ENCODE measurements at places on chromosomes 7 and 10.

- no peak for DNase-seq
These were observed 43.3 kb upstream of the ADGRA1 start for GRCh38 chr10:133044401-133044811.

DNA sequence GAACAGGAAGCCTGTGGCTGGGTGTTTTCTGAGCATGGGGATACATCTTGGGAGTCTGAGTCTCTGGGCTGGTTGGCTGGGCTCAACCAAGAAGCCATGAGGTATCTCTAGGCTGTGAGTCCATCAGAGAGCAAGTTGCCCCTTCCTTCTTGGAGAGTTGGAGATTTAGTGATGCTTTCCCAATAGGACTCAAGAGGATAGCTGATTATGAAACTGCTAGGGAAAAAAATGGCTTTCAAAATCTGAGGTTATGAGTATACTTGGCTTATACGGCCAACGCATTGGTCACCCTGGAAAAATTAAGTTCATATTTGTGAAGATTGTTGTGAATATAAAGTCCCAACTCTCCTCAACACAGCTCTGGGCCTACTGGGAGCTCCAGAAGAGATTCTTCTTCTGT is 162.7 kb upstream of the KMT2E start:
- DNase-seq: no peak

GRCh38 chr10:103688491-103688890 is 166.9 kb downstream of the SH3PXD2A start:
- no peak for DNase-seq

DNA sequence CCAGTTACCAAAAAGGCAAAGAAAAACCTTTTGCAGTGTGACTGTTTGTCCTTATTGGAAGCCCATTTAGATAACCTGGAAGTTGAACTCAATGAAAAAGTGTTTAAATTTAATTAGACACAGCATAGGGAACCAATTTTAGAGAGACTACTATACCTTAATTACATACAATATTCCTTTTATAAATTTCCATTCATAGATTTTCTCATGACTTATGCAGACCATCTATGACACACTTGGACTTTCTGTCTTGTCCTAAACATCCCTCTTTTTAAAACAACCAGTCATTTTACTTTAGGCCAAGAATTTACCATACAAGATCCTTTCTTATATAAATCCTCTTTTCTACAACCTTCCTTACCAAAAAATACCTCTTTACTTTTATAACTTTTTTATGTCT is 61.6 kb downstream of the MTURN start:
- no peak for DNase-seq

- DNase-seq: no peak
These were observed 42.7 kb downstream of the PAXIP1 start for GRCh38 chr7:154960063-154960790.

DNA sequence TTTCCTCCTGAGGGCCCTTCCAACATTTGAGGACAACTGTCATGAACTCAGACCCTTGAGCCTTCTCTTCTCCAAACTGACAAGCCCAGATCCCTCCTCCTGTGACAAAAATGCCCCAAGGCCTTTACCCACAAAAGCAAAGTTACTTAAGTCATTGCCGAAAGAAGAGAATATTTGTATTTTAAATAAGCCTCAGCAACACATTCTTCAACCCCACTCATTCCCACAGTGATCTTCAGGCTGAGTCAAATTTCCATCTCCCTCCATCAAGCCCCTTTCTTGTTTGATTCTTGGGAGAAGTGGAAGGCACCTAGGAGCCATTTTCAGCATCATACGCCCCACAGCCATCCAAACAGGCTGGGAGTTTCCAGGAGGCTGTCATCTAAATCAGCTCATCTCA is 150.8 kb upstream of the PDE1C start:
- no peak for DNase-seq

- DNase-seq: peak; percentile 39
These were observed 16.1 kb downstream of the OGDH start for GRCh38 chr7:44622342-44623151.

GRCh38 chr10:70809726-70810125 is 6.0 kb upstream of the SGPL1 start:
- no peak for DNase-seq

- no peak for DNase-seq
These were observed 27.0 kb downstream of the RAPGEF5 start for GRCh38 chr7:22329816-22330524.

GRCh38 chr7:99876491-99876890 is 342 bp downstream of the OR2AE1 start:
- no peak for DNase-seq

GRCh38 chr7:109246330-109247077 is 676.8 kb downstream of the DNAJB9 start:
- DNase-seq: no peak

DNA sequence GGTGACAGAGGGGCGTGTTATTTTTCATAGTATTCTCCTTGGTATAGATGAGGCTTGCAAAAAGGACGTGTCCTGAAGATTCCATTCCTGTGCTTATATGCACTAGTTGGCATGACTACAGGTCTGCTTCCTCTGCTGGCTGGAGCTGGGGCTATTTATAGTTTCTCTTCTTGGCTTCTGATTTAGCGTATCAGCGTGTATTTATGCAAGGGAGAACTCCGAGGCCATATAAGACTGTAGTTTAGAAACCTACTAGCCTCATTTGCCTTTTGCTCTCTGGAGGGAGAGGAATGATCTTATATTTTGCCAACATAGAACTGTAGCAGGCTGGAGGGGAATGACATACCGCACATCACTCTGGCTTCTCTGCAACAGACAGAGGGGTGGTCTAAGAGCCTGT is 39.7 kb downstream of the CACNB2 start:
- DNase-seq: no peak

DNA sequence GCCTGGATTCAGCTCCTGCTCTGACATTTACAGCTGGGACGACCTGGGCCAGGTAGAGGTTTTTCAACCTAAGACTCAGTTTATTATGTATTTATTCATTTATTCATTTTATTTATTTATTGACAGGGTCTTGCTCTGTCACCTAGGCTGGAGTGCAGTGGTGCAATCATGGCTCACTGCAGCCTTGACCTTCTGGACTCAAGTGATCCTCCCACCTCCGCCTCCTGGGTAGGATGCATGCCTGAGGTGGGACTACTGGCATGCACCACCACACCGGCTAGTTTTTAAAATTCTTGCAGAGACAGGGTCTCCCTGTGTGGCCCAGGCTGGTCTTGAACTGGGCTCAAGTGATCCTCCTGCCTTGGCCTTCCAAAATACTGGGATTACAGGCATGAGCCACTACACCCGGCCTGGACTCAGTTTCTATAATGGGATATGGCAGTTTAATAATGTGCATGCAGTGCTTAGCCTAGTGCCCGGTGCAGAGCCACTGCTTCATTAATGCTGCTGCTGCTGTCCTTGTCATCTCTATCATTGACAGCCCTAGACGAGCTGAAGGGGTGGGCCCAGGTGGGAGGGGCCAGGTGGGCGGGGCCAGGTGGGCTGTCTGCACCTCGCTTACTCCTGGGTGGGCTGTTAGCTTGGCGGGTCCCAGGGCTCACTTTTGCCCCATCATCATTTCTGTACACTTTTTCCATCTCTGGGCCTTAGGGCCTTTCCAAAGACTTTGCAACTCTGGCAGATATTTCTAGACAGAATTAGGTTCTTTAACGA is 92.6 kb downstream of the LHPP start:
- no peak for DNase-seq

- DNase-seq: no peak
These were observed 212.9 kb downstream of the TCF7L2 start for GRCh38 chr10:113162960-113163359.

DNA sequence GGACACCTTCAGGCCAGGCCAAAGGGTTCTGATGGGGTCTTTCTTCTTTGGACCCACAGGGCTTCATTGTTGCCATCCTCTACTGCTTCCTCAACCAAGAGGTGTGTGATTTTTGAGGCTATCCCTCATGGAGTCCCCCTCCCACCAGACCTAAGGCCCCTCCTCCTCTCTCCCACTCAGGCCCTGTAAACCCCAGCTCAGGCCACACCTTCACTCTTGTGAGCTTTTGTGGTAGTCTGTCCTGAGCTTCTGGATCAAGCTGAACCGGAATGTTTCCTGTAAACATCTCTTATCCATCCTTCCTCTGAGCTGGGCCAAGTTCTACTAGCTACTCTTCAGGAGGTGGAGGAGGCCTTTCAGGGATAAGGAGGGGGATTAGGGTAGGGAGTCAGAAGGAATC is 13.5 kb downstream of the GHRHR start:
- no peak for DNase-seq

DNA sequence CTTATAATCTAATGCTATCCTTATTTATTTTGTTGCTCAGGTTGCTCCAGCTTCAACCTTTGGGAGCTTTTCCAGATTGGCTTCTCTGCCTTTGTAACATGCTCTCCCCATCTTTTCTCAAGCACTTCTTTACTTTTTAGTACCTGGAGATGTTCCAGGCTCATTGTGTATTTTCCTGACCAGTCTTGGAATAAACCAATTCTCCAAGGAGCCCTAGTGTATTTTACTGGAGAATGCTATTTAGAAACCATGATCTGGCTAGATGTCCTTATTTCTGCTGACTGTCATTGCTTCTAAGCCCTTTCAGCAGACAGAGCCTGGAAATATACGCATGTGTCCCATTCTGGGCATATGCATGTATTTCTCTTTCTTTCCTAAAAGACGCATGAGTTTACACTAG is 95.7 kb downstream of the EMX2 start:
- DNase-seq: no peak

DNA sequence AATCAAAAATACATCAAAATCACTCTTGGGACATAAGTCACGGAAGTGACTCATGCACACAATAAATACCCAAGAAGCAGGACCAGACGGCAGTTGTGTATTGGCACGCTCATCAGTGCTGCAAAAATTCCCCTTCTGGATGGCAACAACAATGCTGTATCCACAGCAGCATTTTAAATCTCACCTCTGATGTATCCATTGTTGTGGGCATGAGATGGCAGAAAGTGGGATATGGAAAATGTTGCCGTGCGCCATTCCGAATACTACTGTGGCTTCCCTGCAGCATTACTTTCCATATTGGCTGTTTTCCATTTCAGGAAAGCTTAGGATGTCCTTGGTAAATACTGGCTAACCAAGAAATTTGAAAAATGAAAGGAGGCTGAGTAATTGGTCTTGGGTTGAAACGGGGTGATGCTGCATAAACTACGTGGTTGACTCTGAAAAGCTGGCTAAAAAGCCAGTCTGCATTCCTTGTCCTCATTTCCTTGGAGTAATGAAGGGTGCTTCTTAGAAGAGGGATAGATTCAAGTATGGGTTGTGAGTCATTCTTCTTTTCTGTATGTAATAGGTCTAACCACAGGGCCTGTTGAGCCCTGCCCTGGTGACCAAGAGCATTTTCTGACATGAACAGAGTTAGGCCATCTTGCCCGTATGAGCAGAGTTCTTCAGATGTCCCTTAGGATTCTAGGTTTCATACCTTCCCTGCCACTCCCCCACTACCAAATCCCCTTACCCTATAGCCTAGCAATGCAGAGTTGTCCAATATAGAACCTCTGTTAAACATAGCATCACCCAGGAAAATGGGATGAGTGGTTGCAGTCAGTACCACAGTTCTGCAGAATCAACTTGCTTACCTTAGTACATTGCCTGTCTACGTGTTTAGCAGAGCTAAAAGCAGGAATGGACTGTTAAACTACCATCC is 36.3 kb upstream of the TOMM7 start:
- no peak for DNase-seq

DNA sequence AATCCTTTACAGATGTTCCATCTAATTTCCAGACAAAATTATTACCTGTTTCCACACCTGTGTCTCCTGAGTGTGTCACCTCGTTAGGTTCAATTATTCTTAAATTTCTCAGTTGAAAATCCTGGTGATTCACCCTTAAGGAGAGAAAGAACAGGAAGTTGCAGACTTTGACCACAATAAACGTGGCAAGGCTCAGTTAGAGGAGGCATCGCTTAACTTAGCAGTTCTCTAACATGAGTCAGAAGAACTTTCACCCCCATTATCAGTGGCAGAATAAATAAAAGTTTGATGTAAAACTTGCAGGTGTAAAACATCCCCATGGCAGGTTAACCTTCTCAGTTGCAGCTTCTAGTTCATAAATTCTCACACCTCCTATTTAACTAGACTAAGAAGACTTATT is 8.3 kb downstream of the XPNPEP1 start:
- DNase-seq: peak; percentile 10

DNA sequence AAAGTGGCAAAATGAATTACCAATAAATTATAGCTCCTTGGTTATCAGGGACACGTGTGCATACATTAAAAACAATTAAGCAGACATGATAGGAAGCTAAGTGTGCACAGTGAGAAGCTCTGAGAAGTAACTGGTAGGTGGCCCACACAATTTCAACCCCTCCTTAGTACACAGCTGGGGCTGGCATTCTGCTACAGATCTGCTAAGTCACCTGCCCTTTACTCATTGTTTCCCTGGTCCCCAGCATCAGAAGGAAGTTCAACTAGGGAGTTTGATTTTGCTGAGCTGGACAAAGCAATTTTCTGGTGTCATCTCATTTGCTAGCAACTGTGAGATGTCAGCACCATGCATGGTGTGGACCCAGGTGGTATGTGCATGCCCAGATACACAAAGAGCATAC is 424.1 kb upstream of the NPVF start:
- no peak for DNase-seq

DNA sequence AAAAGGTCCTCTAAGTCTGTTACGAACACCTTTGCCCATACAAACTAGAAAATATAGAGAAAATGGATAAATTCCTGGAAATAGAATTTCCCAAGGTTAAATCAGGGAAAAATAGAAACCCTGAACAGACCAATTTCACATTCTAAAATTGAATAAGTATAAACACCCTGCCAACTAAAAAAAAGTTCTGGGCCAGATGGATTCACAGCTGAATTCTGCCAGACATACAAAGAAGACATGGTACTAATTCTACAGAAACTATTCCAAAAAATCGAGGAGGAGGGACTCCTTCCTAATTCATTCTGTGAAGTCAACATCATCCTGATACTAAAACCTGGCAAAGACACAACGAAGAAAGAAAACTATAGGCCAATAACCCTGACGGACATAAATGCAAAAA is 400.4 kb upstream of the SEMA3A start:
- no peak for DNase-seq

DNA sequence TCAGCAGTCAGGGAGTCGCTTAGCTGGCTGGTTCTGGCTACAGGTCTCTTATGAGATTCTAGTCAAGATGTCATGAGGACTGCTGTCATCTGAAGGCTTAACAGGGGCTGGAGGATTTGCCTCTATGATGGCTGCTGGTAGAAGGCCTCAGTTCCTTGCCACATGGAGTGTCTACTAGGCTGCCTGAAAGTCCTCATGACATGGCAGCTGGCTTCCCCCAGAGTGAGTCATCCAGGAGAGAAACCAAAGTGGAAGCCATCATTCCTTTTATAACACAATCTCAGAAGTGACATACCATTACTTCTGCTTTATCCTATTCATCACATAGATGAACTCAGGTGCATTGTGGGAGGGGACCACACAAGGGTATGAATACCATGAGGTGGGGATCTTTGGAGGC is 75.1 kb downstream of the EXOC6 start:
- no peak for DNase-seq
